ENCODE measurements at places on chromosomes 3 and 15.

DNA sequence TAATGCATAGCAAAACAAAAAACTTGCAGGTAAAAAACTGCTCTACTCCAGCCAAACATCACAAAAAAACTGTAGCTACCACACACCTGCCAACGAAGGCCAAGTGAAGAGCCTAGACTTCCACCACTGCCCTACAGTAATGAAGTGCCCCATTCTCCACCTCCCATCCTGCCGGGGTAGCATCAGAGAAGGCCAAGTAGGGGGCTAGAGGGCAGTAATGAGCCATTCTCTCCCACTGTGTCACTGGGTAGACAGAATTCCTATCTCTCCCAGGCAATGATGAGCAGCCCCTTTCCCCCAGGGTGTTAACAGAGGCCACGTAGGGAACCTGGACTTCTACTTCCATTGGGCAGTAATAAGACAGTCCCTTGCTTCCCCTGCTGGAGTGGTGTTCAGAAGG lies 9.5 kb downstream of the SEC22C start:
- peak; percentile 47 for DNase-seq

GRCh38 chr3:51773529-51774056 lies 5.4 kb downstream of the IQCF6 start:
- no peak for DNase-seq

DNA sequence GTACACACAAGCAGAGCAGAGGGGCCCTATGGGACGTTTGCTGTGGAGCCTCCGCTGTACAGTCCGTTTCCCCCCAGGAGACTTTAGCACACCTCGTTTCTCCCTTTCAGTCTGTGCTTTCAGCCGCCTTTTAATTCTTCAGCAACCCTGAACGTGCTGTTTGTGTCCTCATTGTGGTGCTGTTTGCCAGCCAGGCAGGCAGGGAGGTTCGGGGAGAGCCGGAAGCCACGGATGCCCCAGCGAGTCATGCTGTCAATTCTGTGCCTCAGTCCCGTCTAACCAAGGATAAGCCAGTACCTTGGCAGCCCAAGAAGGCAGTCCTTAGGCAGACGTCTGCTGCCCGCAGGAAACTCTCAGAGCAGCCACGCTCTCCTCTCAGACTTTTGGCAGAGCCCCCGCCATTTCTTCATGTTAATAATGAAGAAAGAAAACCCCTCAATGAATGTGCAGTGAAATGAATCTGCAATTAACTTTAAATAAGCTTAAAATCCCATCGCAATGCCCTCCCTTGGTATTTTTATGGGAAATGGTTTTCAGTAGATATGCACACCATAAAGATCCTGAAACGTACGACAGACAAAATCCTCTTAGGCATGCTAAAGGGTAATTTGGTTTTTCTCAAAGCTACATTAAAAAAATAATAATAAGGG lies 158.6 kb downstream of the UACA start:
- peak; percentile 56 for DNase-seq

DNA sequence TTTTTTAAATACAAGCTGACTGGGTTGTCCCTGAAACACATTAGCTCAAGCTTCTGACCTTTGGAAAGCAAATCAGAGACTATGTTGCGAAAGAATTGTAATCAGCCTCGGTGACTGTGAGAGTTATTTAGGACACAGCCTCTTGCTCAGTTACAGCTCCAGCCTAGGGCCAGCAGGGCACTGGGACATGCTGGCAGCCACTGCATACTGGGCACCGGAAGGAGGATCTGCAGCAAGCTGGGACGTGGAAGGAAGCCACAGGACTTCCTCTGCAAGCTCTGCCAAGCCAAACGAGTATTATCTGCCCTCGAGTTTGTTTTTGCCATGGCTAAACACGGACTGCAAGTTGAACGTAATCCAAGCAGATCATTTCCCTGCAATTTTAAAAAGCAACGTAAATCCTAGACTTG lies 24.4 kb upstream of the COPG1 start:
- DNase-seq: peak; percentile 72

- DNase-seq: no peak
Observed at GRCh38 chr3:38957296-38957695, 94.4 kb downstream of the SCN11A start.

DNA sequence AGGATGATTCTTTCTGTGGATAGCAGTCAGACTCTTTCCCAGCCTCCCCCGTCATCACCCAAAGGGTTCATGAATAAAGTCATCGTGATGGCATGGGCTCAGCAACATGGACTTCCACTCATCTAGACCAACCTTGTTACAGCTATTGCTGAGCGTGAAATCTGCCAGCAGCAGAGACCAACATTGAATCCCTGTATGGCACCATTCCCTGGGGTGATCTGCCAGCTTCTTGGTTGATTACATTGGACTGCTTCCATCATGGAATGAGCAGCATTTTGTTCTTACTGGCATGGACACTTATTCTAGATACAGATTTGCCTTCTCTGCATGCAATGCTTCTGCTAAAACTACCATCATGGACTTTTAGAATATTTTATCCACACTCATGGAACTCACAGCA lies 195.6 kb upstream of the AZI2 start:
- DNase-seq: no peak

GRCh38 chr3:64187065-64187959 lies 38.0 kb downstream of the PRICKLE2 start:
- no peak for DNase-seq

DNA sequence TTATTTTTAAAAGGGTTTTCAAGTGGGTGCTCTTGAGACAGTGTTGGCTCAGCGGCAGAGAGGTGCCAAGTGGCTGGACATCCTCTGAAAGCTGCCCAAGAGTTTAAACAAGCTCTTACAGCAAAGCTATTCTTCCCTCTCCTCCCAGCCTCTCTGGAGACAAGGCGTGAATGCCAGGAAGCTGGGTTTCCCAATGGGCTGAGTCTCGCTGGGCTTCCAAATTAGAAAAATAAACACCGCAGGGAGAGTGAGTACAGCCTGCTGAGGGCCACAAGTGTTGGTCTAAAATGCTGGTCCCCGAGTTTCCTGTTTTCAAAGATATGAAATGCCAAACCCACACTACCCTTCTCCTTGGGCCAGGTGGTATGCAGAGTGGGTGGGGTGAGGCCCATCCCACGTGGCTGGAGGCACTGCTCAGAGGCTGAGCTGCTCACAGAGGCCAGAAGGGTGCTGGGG lies 36.4 kb downstream of the ZDHHC3 start:
- no peak for DNase-seq

GRCh38 chr3:103342205-103342731 lies 907.5 kb downstream of the ZPLD1 start:
- DNase-seq: no peak

GRCh38 chr15:33675246-33675645 lies 293.1 kb upstream of the CHRM5 start:
- peak; percentile 43 for DNase-seq

- DNase-seq: peak; percentile 49
Observed at GRCh38 chr3:23567917-23568316, 237.8 kb upstream of the UBE2E1 start.

Data from RPMI8226 (cell line).